ENCODE measurements at places on chromosomes 6 and 20.

- no peak for DNase-seq
Measured at GRCh38 chr6:2655844-2656433, 94.8 kb downstream of the MYLK4 start.

GRCh38 chr6:42429836-42430235 lies 21.9 kb downstream of the TRERF1 start:
- DNase-seq = no peak

DNA sequence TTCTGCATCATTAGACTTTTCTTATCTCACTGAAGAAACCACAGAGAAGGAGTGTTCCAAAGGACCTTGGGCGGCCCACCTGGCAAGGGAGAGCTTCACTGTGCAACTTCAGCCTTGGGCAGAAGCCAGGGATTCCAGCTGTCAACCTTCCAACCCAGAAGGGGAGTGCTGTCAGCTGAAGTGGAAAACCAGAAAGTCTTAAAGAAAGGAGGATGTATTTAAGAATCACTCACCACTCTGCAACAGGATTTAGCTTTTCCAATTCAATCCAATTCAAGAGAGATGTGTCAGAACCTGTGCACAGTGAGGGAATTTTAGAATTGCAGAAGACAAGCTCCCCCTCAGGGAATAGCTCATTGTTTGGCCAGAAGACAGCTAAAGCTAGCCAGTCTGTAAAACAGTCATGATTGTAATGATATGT lies 553.7 kb downstream of the CD83 start:
- no peak for DNase-seq

DNA sequence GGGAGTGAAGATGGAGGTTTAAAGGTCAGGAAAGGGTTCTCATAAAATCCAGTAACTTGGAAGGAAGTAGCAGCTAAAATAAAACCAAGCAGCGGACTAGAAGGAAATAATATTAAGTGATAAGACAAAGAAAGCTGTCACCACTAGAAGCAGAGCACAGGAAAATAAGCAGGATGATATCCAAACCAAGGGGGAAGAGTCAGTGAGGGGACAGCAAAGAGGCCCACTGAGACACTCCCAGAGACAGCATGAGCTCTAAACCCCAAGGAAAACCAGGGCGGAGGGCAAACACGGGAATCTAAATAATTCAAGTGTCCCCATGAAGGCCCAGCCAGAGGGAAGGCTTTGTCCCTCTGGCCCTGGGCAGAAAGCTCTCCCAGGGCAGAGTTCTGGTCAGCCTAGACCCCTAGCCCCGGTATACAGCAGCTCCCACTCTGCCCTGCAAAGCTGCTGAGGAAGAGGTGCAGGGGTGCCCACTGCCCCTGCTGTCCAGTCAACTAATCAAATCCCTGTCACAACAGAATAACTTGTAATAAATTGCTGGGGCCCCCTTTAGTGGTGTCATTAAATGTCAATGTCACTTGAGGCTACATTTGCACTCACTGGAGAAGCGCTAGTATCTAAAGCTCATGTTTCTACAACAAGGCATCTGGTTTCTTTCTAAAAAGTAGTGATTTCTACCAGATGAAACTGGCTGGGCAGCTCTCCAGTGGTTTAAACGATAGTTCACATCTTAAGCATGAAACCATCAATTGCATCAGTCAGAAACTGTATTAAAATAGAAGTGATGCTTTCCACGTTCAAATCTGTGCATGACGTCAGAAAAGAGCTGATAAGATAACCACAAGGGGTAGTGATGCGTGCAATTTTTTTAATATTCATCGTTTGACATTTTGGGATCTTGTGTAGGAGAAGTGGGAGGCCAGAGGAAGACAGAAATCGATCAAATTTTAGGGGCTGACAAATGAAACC lies 13.6 kb downstream of the PDE10A start:
- no peak for DNase-seq

DNA sequence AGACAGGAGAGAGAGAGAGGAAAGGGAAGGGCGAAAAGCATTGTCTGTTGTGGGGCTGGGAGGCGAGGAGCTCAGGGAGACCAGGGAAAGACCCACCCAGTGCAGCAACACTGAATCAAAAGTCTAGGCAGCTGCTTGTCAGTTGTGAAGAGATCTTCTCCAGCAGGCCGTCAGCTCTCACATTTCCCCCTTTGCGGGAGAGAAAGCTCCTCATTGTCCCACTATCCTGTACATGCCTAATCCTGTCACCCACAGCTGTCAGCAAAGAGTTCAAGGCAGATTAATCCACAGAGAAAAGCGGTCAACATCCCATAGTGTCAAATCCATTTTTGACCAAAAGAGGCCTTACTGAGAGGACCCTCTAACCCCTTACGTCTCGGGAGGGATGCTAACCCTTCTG lies 27.3 kb downstream of the RNF182 start:
- DNase-seq = no peak

DNA sequence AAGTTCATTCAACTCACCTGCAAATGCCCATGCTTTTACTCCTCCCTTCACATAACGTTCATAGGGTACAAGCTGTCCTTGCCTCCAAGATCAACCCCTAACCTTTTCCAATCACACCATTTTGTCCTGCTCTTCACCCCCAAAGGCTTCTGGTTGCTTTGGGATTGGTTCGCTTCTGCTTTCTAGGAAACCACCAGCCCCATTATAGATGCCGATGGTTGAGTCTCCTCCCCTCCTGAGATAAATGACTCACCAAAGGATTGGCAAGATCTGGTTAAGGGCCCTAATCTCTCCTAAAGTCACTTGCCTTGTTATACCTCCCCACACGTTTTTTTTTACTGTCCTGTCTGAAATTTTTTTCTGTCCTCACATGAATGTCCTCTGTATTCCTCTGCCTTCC lies 311.4 kb downstream of the HACE1 start:
- no peak for DNase-seq

GRCh38 chr6:117469356-117469755 lies 13.1 kb upstream of the DCBLD1 start:
- DNase-seq = no peak

GRCh38 chr20:51258582-51259165 lies 235.8 kb upstream of the KCNG1 start:
- DNase-seq = no peak
